Right cardiac atrium (tissue), 5 donors: ENCODE measurements at places on chromosomes 5 and 9.

DNA sequence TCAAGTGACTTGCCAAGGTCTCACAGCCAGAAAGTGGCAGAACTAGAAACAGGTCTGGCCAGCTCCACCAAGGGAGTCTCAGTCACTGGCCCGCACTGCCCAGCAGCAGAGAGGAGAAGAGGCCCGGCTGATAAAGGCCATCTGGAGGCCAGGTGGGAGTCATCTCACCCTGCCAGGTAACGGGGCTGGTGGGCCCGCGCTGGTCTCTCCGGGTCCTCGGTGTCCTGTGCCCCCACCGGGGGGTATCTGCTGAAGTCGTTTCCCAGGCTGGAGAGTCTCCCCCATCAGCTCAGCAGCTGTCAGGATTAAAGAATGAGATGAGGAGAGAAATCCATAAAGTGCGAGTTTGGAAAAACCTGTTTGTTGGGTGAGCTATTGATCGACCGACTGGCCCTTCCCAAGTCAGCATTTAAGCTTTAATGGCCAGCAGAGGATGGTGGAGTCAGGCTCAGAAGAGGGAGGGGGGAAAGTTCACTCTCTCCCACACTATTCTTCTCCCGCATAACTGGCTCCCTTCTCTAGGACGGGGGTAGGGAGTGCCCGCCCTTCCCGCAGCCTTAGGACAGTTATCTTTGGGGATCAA is 30.3 kb downstream of the LMX1B start:
- DNase-seq, result peak; percentile 26

DNA sequence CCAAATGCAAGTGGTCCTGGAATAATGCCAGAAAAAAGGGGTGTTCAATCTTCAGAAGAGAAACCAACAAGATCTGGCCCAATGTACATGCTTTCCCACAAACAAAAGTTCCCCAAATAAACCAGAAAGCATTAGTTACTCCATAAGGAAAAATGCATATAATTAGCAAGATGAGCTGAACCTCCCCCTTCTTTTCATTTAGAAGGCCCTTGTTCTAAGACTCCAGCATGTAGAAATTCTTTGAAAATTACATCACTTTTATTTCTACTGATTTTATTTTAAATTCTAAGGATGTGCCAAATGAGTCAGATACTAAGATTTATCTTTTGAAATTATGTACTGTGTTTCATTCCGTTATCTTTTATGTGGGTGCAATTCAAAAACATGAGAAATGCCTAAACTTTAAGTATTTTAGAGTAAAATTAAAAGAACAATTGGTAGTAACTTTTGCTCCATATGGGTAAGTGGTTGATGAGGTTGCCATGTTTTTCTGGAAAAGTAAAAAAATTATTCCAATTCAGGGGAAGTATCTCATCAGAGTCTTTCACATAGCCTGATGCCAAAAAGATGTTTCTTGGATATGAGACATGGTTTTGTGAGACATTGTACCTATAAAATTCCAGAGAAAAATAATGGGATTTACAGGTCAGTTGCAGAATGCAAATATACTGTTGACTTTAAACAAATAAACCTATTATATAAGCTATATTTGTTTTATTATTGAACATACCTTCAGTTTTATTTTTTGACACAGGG is 106.5 kb upstream of the CCDC112 start:
- DNase-seq, result no peak

GRCh38 chr9:12696931-12697622 is 3.9 kb downstream of the TYRP1 start:
- no peak for DNase-seq

DNA sequence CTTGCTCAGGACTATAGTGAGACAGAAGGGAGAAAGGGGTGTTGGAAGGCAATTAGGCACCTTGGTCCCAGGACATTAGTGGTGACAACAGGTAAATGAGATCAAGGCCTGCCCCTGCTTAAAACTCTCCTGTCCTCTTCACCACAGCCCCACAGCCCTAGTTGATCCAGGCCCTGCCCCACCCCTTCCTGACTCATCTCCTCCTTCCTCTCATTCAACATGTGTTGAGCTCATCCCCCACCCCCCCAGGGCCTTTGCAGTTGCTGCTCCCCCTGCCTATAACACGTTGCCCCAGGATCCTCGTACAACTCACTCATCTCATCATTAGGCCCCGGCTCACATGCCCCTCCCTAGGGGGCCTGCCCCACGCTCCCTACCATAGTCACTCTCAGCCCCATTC is 66.8 kb downstream of the TSPAN17 start:
- no peak for DNase-seq

GRCh38 chr5:143501310-143502044 is 98.0 kb upstream of the NR3C1 start:
- DNase-seq, result no peak

GRCh38 chr5:106121972-106122605 is 1548.6 kb downstream of the EFNA5 start:
- DNase-seq, result no peak

DNA sequence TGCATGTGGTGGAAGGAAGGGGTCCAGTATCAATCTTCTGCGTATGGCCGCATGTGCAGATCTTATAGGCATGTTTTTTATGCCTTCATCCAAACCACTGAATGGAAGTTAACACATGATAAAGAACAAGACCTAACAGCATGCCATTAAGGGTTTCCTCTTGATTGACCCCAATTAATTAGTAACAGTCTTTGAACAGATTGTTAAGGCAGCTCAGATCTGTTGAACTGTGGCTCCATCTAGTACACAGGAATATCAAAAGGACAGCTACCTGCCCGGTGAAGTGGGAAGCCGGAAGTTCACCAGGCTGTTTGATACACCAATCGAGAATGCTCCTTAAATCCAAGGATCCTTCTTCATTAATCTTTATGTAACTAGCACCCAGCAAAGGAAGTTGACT is 159.9 kb upstream of the ADAMTS16 start:
- DNase-seq, result no peak

- no peak for DNase-seq
These were observed 46.4 kb downstream of the SEMA5A start for GRCh38 chr5:9499498-9499876.

DNA sequence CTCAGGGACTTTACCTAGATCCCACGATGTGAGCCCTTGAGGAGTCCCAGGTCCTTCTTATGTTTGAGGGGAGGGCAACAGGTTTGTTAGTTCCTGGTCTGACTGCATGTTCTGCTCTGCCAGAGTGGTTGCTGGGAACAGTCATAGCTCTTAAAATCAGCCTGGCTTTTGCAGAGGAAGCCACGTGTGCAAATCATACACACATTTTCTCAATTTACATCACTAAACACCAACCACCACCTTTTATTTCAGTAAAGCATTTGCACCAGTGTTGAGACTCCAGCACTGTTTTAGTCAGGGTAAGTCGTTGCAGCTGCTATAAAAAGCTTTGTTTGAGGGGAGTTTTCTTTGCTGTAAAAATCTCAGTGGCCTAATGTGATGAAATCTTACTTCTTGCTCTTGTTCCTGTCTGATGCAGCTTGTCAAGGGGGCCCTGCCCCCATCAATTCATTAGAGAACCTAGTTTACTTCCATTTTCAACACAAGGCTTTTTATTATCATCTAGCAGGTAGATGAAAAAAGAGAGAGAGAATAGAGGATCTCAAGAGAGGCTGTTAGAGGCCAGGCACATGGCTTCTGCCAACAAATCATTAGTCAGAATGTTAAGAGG is 70.3 kb upstream of the VCAN start:
- no peak for DNase-seq

GRCh38 chr5:196350-196749 is 5.1 kb downstream of the LRRC14B start:
- no peak for DNase-seq

- no peak for DNase-seq
These were observed 22.1 kb downstream of the LMX1B start for GRCh38 chr9:126635661-126636439.
